Activated CD8-positive, alpha-beta T cell treated with anti-CD3 and anti-CD28 coated beads, Interleukin-2, amount 10 ng/mL, durations not matched to agents 7 days and 5 days (primary cell): ENCODE measurements at places on chromosomes 4 and X.
A peak's percentile ranks its signal among the peaks of the same experiment; 100 is the strongest.

DNA sequence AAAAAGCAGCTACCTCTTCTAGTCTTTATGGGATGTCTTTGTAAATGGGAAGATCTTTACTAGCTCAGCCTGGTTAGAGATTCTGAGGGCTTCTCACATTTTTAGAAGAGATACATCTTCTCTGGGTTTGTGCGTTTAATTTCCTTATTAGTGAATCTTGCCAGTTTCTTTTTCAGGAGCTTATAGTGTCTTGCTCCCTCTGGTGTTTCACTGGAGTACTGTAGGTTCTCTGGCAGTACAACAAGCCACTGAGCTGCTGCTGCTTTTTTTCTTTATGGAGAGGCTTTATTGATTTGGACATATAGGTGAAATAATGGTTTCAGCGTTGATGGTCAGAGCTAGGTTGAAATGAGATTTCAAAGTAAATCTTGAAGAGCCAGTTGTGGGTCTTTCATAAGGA lies 82.9 kb downstream of the LAS1L start:
- DNase-seq: peak; percentile 36

GRCh38 chr4:98627531-98628257 lies 30.7 kb downstream of the TSPAN5 start:
- no peak for DNase-seq

DNA sequence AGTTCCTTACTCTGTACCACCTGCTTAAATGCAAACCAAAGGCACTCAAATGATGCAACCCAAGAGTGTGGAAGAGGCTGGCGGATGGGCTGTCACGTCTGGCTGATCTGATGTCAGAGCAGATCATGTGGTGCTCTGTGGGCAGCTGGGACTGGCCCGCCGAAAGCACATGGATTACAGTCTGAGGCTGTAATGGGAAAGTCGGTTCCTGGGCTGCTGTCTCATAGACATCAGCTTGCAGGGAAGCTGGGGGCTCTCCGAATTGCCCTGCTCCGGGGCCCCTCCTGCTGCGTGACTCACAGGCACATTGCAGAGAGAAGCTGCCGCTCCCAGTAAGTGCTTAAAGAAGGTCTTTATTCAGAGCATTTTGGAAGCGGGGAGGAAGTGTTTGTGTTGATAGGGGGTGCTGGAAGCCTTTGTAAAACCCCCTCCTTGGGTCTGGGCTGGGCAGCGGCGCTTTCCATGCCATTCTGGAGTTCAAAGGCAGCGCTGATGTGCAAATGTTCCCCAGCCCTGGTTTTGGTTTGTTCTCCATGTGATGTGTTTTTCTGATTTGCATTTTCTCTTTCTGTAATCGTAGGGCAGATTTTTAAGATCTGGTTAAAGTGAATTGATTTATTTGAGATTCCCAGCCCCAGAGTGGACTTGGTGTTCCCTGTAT lies 181.1 kb downstream of the LARP7 start:
- peak; percentile 60 for DNase-seq

- peak; percentile 24 for DNase-seq
These were observed 743 bp downstream of the NKAP start for GRCh38 chrX:119942831-119943184.

DNA sequence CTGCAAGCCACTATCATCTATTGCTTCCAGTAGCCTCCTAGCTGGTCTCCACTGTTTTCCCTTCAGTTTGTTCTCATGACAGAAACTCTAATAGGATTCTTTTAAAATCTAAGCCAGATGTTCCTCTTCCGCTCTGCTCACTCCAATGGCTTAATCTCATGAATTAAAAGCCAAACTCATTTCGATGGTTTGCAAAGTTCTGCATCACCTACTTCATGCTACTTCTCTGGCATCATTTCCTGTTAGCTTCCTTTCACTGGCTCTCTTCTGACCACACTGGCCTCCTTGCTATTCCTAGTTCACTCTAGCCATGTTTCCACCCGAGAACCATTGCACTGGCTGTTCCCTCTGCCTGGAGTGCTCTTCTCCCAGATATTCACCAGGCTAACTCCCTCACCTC lies 102.0 kb upstream of the LSM6 start:
- no peak for DNase-seq
